ENCODE measurements at places on chromosomes 11 and 22.
A peak's percentile ranks its signal among the peaks of the same experiment; 100 is the strongest.

GRCh38 chr11:8201644-8202365 is 33.0 kb upstream of the RIC3 start:
- no peak for DNase-seq

- peak; percentile 23 for DNase-seq
These were observed 131.4 kb upstream of the UBASH3B start for GRCh38 chr11:122523846-122524805.

GRCh38 chr11:57356268-57356667 is 18.1 kb downstream of the P2RX3 start:
- no peak for DNase-seq

- no peak for DNase-seq
These were observed 72.8 kb upstream of the CDON start for GRCh38 chr11:126135235-126136176.

DNA sequence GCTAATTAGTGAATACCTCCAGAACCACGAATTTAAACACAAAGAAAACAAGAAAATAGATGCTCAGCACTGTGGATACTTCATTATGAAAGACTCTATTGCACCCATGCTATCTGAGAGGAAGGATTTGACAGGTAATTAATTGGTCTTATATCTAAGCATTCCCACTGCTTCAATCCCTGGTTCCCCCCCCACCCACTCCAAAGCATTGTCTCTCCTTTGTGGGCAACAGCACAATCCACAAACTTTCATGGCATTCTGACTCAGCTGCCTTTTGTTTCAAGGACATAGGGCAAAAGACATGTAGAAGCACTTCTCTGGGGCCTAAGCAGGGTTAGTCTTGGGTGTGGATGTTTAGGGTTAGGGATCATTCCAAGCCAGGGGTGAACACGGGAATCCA is 551.4 kb downstream of the BUD13 start:
- no peak for DNase-seq

DNA sequence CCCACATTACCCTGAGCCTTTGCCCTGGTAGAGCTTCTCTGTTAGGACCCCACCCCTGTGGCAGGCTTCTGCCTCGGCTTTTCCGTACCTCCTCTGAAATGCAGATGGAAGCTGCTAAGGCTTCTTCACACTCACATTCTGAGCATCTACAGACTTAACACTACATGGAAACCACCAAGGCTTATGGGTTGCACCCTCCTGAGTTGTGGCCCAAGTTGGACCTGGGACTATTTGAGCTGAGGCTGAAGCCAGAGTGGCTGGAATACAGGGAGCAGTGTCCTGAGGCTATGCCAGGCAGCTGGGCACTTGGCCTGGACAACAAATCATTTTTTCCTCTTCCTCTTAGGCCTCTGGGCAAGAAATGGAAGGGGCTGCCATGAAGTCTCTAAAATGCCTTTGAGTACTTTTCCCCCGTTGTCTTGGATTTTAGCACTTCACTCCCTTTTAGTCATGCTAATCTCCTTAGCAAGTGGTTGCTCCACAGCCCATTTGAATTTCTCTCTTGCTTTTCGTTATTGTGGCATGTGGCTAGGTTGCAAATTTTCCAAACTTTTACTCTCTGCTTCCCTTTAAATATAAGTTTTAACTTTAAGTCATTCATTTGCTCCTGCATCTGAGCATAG is 114.8 kb upstream of the FIBIN start:
- no peak for DNase-seq

DNA sequence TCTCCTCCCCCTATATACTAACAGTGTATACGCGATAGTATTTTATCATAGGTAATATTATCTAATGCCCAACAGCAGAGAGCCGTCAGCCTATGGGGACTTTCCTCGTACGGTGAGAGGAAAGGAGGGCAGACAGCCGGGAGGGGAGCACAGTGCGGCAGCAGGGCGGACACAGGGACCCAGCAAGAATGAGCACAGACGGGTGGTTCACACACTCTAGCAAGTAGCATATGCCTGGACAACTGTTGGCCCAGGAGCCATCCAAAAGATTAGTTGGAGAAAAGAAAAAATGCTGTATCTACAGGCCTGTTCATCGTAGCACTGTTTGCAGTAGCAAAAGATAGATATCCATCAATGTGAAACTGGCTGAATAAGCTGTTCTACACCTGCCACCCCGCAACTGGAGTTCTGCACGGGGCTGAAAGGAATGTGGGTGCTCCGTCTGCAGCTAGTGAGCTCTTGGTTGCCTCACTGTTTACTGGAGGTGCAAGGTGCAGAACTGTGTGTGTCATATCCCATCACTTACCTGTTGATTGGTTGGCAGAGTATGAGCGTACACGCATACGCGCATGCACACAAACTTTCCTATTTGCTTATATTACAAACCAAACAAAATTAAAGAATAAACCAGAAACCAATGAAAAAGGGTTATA is 324.3 kb downstream of the TBC1D22A start:
- DNase-seq, result no peak

DNA sequence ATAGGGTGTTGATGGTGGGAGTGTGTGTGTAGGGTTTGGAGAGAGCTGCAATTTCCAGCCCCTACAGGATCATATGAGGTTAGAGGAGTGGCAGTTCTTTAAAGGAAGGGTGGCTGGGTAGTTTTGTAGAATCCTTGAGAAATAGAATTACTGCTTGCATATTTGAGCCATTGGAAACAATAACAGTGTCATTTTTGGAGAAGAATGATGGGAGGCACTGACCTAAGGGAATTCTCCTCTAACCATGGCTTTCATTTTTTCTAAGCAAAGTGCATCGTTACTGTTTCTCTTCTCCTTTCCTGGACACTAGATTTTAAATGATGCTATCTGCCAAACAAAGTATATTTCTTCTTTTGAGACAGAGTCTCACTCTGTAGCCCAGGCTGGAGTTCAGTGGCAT is 66.9 kb upstream of the RRM1 start:
- DNase-seq, result no peak

GRCh38 chr11:20351751-20352262 is 11.7 kb upstream of the HTATIP2 start:
- DNase-seq, result no peak

GRCh38 chr11:127157225-127157624 is 156.7 kb upstream of the KIRREL3 start:
- DNase-seq, result no peak

DNA sequence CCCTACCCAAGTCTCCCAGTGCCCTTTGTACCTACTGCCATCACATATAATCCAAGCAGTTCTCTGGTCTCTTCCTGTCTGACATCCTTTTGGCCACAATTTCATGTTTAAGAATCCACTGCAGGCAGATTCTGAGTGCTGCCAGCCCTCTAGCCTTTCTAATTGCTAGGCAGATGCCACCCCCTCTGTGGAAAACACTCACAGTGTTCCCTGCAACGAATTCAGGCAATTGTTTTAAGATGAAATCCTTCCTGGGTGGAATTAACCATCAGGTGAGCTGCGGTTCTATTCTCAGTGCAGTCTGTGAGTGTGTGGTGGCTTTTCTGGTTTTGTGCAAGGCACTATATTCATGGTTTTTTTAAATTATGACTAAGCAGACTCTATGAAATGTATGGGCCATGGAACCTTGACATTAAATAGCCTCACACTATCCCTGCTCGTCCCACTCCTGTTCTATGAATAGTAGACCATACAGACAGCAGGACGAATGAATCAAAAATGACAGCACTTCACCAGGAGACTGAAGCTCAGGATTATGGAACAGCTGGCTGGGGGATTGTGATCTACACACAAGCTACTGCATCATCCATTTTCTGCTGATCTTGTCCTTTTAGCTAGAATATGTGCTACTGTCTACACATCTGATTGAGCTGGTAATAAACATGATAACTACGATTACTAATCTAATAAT is 29.8 kb upstream of the BMAL1 start:
- DNase-seq, result no peak

- DNase-seq, result no peak
These were observed 65.6 kb upstream of the PTPRJ start for GRCh38 chr11:47914743-47915142.

GRCh38 chr11:85590848-85591483 is 36.2 kb downstream of the DLG2 start:
- no peak for DNase-seq

GRCh38 chr11:131896978-131897615 is 526.7 kb downstream of the NTM start:
- no peak for DNase-seq

DNA sequence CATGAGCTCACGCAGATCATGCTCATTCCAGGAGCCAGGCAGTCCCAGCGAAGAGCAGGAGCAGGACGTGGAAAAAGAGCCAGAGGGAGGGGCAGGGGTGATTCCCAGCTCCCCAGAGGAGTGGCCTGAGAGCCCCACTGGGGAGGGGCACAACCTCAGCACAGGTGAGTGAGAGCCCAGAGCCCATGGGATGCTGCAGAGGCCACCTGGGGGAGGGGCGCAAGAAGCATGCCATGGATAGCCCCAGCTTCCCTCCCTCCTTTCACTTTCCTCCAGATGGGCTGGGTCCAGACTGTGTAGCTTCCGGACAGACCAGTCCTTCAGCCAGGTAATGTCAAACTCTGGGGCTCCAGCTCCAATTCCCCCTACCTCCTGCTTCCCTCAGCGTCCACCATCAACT is 6.2 kb downstream of the SMTNL1 start:
- DNase-seq, result no peak

GRCh38 chr11:115497303-115497702 is 6.9 kb downstream of the CADM1 start:
- DNase-seq, result no peak

GRCh38 chr22:37559901-37560607 is at the start of gene CDC42EP1:
Gene CDC42EP1, plus strand, starts transcription at chr22:37560480. Its CDS starts 5,870 bp downstream, at chr22:37566350.
- DNase-seq, result no peak

- DNase-seq, result no peak
These were observed 25.7 kb downstream of the GLB1L2 start for GRCh38 chr11:134357545-134357839.

DNA sequence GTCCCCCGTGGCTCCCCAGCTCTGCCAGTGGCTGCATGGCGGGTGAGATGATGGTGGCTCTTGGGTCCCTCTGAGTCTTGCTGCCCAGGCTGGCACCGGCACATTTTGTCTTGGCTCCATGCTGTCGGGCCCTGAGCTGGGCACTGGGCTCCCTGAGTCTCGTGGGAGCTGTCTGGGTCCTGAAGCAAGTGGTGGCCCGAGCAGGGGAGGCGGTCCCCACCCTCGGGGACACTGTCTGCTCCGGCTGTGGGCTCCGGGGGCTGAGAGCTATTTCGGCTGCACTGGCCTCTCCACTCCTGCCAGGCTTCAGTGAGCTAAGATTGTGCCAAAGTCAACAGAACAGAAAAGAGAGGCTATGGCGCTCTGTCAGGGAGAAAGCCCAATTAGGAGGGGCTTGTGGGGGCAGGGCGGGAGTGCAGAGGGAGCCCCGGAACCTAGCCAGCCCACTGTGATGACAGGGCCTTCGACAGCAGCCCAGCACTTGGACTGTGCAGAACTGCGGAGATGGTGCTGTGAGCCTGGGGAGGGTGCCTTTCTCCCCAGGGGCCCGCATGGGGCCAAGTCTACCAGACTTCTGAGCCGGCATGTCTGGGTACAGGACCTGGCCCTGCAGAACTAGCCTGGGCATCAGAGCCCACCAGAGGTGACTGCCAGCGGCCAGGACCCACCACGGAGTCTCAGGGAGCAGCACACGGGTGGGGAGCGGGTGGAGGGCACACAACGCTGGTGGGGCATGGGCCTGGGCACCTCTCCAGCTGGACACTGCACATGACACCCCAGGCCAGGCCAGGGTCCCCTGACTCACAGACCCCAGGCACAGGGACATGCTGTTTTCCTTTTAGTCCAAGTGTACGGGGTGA is 38.0 kb downstream of the RTN4R start:
- no peak for DNase-seq

DNA sequence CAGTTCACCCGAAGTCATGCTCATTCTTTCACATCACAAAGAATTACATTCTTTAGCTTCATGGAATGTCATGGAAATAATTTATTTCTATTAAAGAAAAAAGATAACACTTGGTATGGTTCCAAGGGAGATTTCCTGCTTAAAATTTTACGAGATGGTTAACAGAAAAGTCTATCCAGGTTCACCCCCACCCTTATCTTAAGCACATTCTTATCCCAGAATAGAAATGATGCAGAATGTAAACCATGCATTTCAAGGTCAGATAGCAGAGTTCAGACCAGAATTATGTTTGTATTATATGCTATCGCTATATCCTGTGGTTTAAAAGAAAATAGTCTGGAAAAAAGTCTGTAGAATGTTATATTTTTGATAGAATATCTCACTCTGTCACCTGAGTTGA is 58.7 kb downstream of the GAS2 start:
- no peak for DNase-seq

- DNase-seq, result no peak
These were observed 15.1 kb downstream of the MYEOV start for GRCh38 chr11:69308936-69309615.

DNA sequence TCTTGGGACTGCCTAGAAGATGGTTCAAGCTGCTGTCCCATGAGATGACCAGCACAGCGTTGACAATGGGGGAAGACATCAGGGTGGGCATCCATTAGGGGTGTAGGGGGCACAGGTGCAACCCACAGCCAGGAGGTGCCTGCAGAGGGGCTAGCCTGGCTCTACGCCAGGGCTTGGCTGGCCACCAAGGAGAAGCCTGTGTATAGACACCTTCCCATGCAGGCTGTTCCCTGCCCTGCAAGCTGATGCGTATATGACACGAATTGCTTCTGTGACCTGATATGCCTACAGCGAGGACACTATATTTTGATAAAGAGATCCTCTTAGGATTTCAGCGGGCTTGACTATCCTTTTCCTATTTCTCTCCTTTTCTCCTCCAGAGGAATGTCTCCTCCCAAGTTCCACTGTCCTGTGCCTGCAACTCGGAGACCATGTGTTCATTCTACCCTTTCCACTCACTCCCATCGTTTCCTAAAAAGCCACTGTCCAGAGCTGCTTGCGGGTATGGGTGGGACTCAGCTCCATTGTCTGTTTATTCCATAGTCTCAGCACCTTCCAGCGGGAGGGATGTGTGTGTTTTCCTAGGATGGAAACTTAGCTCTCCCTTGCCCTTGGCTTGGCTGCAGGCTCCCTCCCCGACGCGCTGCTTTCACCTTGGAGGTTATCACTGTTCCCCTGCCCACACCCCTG is 56.1 kb downstream of the ST14 start:
- no peak for DNase-seq

DNA sequence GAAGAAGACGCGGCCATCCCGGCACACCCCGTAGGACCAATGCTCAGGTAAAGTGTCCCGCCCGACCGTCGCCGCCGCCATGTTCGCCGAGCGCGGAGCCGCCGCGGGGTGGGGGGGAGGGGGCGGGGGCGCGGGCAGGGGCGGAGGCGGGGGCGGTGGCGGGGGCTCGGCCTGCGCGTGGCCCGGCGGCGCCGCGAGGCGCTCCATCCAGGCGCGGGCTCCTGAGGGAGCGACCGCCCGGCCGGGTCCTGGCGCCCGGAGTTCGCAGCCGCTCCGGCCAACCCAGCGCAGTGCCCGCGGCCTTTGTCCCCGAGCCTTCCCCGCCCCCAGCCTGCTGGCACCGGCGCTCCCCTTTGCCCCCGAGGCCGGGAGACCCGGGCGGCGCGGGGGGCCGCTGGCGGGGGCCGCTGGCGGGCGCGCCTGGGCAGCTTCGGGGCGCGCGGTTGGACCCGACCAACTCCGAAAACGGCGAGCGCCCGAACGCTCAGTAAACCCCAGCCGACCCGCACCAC is at the start of gene PLEKHA7:
TSS of gene PLEKHA7 (minus strand) at position 94 of the 512 bp plus-strand sequence. CDS start at position 81, 13 bp downstream.
- DNase-seq, result no peak

DNA sequence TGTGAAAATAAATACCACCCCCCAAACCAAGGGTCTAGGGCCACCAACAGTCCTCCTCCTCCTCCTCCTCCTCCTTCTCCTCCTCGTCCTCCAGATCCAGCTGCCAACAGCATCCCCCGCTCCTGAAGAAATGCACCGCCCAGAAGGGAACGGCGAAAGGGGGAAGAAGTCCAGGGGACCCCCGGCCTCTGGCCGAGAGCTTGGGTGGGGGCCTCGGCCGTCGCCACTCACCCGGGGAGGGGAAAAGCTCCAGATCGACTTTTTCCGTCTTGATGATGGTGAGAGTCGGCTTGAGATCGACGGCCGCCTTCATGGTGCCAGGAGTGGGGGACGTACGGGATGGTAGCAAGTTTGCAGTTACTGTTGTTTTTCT is 65.7 kb downstream of the ETS1 start:
- DNase-seq, result no peak

Measured in left renal cortex interstitium (tissue), 4 donors.